ENCODE measurements at places on chromosomes 3 and 15.

DNA sequence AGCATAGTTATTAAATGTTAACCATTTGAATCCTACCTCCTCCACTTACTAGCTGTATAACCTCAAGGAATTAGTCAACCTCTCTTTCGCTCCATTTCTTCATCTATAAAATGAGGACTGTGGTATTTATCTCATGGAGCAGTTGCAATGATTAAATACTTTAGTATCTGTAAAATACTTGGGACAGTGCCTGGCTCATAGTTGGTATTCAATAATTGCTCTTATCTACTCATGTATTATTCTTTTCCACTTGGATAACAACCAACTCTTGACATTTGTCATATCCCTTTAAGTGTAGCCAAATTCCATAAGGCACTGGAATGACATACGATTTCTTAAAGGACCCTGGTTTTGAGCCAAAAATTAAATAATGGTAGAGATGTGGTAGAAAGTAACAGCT lies 72.0 kb downstream of the FSIP1 start:
- DNase-seq, result no peak

DNA sequence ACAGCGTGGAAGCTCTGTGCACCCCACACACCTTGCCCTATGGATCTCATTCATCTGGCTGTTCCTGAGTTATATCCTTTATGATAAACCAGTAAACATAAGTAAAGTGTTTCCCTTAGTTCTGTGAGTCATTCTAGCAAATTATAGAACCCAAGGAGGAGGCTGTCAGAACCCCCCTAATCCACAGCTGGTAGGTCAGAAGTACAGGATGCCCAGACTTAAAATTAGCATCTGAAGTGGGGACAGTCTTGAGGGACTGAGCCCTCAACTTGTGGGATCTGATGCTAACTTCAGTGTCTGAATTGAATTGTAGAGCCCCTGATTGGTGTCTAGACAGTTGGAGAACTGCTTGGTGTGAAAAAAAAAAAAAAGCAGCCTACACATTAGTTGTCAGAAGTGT lies 75.1 kb downstream of the B3GNT5 start:
- no peak for DNase-seq

DNA sequence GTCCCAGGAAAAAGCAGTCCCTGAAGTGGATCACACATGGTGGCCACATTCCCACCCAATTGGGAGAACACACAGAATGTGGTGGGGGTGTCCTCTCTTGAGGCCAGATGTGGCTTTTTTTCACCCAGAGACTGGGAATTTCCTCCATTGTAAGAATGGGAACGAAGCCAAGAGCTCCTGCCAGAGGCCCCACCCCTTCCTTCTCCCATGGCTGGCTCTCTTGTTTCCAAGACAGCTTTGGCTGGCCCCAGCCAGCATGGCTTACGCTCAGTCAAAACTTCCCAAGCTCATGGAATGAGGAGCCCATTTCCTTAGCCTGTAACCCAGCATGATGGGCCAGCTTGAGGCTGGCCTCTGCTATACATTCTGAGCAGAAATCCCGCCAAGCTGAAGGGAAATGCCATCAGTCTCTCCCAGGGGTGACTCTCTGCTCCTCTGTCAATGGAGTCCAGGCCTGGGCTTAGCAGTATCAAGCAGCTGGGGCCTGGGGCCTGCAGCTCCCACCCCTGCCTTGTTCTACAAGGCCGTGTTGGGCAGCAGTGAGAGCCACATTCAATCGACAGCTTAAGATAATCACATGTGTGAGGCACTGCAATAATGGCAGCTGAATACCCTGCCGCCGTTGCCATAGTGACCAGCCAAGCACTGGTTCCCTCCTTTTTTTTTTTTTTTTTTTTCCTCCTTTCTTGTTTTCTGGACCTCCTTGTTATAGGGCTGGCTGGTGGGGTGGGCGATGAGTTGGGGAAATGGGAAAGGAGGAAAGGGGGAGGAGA lies 142.4 kb downstream of the EPHB1 start:
- no peak for DNase-seq

- DNase-seq, result no peak
Measured at GRCh38 chr15:88802991-88803240, 320 bp upstream of the ACAN start.

DNA sequence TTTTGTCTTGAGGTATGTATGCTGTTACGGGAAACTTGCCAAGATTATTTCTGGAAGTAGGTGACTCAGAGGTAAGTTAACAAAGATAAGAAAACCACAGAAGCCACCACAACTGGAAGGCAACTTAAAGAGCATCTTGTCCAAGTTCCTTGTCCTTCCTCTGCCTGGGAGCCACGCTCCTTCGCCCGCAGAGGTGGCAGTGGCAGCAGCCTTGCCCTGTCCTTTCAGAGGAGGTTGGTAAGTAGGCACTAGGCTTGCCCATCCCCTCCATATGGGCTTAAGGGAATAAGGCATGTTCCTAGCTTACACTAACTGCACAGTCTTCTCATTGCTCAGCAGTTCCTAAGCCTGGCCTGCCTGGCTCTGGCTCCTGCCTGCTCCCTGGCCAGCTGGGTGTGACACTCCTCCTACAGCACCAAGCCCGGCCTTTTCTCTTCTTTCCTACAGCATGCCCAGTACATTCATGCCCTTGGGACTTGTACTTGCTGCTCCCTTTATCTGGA lies 48.0 kb upstream of the RAB6B start:
- DNase-seq, result no peak

Data from CD4-positive, alpha-beta T cell treated with Interleukin-4 for 1 hour (primary cell).